Upper lobe of left lung (tissue), 6 donors: ENCODE measurements at places on chromosomes 4 and X. TPM values are rescaled to one million over a fixed set of nuclear protein-coding genes. Genes with fewer than 3 reads are reported as not detected.

The AGTR2 gene
- total RNA-seq = 5.6 TPM

DNA sequence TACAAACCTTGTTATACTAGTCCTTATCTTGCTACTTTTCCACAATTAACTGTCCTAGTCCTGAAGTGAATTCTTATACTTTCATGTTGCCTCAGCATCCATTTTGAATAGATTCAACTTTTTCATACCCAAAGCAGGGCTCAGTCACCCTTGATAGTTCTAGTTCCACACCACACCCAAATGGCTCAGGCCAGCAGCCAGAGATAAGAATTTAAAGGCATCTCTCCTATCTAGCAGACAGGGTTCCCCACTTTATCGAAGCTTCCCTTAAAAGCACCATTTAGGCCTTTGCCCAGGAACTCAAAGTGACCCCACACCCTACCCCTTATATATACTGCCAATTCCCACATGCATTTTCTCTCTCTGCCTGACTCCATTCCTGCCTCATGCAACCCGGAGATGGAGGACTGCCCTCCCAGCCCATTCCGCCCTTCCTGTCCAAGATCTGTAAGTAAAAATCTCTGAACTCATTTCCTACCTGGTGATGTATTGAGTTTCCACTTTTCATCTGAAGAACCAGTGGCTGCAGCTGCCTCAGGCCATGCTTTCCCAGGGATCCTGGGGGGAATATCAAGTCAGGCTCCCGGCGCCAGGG, 63.7 kb upstream of the TXK start:
- no peak overlapping the region for H3K27ac ChIP-seq
- no peaks in the 10 kb centered on the region for H3K36me3 ChIP-seq
- DNase-seq = no peak
- peaks cover 3% of the 10 kb centered on the region for H3K4me1 ChIP-seq
- no peaks in the 10 kb centered on the region for H3K27me3 ChIP-seq

DNA sequence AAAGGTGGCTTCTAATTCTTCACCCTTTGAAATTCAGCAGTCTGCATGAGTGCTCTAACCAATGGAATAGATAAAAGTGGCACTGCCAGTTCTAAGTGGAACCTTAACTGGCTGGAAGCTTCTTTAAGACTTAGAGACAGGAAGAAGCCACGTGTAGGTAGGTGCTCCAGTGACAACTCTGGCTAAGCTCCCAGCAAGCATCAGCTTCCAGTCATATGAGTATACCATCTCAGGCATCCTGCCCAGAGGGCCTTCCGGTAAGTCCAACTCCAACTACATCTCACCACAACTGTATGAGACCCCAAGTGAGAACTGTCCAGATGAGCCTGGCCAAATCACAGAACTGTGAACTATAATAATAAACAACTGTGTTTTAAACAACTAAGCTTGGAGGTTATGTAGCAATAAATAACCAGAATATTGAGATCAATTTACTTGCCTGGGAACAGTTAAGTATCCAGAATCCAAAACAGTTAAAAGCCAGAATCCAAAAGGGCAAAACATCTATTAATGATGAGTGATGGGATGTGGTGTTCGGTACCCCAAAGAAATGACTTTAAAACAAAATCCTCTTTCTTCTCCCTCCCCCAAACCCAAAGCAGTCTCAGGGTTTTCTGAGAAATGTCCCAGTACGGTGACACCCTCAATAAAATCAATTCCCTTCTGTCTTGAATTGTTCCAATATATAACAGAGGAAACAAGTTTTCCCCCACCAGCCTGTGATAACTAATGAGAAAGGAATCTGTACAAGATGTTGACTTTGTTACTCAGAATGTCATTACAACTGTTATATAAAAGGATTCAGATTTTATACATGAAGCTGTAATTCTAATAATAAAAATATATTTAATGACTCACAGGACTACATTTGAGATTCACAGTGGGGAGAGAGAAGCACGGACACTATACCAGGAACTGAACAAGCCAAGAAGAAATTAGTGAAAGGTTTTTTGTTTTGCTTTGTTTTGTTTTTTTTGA, 4.2 kb downstream of the TSPAN5 start:
- H3K4me3 ChIP-seq = no peak overlapping the region
- H3K27me3 ChIP-seq = no peaks in the 10 kb centered on the region
- no peaks in the 10 kb centered on the region for H3K36me3 ChIP-seq
- no peak for DNase-seq

The FGB gene
- not detected for total RNA-seq
